ENCODE measurements at places on chromosomes 5 and 9.

DNA sequence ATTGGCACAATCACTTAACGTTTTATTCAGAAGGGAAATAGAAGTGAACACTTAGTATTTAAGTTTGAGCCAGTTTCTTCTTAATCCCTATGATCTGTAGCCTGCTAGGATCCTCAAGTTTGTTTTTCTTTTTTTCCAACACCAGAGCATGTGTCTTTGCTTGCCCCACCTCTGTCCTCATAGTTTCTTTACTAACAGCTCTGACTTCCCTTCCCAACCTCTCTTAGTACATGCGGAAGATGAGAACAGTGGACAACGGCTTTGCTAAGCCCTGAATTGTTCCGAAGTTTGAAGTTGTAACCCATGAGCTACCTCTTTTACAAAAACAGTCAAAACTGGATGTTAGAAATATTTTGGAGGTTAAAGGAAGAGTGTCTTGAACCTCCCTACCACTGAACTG lies 61.7 kb upstream of the TAF11L2 start:
- DNase-seq: no peak

GRCh38 chr5:133739181-133739780 lies 126.9 kb upstream of the FSTL4 start:
- DNase-seq: no peak

DNA sequence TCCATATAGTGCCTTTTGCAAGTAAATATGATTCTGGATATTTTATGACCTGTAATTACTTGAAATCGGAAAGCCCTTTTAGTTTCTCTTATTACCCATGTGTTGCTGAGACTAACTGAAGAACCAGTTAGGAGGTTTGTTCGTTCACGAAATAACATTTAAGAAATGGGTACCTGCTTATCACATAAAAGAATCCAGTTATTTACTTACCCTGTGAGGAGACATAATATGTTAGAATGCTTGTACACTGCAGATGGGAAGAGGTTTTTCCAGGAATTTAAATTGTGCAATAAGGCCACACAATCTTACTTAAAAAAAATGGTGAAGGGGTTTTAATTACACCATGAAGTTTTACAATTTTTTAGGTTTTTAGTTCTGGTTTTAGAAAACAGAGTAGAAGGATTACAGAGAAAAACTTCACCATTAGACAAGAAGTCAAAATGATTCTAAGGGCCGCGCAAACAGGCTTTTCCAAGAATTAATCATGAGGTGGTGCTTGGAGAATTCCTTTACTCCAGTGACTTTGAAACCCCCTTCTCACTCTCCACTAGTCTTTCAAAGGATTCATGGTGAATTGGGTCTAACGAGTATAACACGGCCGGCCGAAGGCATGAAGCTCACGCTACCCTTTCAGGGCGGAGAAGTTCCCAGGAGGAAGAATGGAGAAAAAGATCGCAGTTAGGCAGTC lies 1.1 kb upstream of the PTGER4 start:
- no peak for DNase-seq

- DNase-seq: no peak
Observed at GRCh38 chr9:69173497-69173890, 583 bp upstream of the TJP2 start.

GRCh38 chr9:104905931-104906330 lies 22.0 kb downstream of the ABCA1 start:
- no peak for DNase-seq

DNA sequence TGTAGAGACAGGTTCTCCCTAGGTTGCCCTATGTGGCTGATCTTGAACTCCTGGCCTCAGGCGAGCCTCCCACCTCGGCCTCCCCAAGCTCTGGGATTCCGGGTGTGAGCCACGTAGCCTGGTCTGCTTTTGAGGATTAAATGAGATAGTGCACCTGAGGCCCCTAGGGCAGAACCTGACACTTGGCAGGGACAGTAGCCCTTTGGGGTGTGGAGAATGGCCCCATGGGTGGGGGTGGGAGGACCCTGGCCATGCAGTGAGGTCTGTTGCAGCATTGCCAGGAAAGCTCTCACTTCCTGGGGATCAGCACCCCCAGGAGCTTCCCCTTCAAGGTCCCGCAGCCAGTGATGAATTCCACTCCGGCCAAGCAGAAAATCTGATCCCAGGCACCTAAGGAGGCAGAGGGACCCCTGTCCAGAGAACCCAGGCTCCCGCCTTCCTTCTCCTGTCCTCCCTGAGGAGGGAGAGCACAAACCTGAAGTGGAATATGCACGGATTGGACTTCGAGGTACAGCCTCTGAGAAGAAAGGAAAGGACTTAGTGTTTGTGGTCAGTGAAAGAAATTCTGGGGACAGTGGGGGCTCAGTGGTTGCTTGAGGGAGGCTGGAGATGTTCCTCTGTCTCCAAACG lies 73.9 kb upstream of the UNC5A start:
- DNase-seq: no peak

GRCh38 chr5:159814805-159815585 lies 101.3 kb upstream of the ADRA1B start:
- DNase-seq: no peak

GRCh38 chr5:117077142-117077541 lies 502.5 kb upstream of the SEMA6A start:
- DNase-seq: no peak

DNA sequence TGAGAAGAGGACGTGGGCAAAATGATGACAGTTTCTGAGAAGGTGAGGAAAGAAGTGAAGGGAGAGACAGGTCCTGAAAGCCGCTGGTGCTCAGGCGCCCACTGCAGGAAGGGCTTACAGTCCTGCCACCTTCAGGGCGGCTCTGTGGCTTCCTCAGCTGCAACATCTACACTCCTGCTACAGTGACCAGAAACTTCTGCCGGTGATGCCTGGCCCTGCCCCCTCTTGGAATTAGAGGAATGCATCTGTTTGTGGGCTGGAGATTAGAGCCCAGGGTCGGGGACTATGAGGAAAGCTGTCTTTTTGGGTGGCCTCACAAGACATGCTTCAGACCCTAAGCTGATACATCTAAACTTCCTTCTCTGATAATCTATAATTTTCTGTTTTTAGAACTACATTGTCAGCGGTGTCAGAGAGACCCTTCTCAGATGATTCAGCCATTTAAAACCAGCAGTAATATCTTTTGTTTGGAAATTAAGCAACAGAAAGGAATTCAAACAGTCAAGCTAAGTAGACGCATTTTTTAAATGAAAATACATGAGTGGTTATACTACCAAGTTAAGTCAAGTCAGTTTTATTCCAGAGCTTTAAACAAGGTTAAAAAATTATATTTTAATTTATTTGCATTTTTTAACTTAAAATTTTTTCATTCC lies 30.4 kb downstream of the PRDM6 start:
- DNase-seq: no peak

DNA sequence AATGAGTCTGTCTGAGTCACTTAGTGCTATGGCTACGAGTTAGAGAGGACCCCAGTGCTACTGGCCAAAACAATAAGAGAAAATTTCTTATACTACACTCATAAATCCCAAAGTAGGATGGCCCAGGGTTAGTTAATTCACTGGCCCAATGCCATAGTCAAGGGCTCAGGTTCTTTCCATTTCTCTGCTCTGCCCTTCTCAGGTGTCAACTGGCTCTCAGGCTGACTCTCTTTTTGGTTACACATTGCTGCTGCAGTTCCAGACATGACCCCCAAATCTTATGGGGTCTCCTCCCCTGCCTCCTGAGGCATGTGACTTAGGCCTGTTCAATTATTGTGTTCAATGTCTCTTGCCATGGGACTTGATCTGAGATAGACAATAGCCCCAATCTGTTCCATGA lies 70.4 kb downstream of the ARHGEF37 start:
- no peak for DNase-seq

- no peak for DNase-seq
Observed at GRCh38 chr9:108463932-108464606, 391.7 kb downstream of the ACTL7B start.

- no peak for DNase-seq
Observed at GRCh38 chr5:104951829-104952228, 1389.2 kb upstream of the NUDT12 start.

- DNase-seq: no peak
Observed at GRCh38 chr5:138649316-138649720, 74.1 kb upstream of the HSPA9 start.

- DNase-seq: no peak
Observed at GRCh38 chr9:69937360-69937759, 106.3 kb upstream of the MAMDC2 start.

GRCh38 chr5:39670391-39670790 lies 245.6 kb upstream of the DAB2 start:
- DNase-seq: no peak

DNA sequence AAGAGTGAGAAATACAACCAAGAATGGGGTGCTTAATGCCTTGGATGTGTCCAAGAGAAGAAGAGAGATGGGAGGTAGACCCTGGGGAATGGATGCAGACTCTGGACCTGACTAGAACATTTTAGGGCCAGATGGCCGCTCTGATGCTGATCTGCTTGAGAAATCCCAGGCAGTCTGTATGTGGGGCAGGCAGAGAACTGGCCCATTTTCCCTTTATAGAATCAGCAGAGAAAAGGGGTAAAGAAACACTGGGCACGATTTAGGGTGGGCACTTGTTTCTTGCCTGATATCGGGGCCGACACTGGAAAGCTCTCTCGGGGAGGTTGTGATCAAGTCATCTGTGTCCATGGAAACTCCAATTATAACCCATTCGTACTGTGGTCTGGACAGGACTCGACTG lies 118.5 kb upstream of the FSTL4 start:
- no peak for DNase-seq

GRCh38 chr5:142295960-142296860 lies 28.6 kb downstream of the SPRY4 start:
- DNase-seq: no peak

GRCh38 chr9:33466565-33467495 lies 6.9 kb downstream of the NOL6 start:
- DNase-seq: no peak

DNA sequence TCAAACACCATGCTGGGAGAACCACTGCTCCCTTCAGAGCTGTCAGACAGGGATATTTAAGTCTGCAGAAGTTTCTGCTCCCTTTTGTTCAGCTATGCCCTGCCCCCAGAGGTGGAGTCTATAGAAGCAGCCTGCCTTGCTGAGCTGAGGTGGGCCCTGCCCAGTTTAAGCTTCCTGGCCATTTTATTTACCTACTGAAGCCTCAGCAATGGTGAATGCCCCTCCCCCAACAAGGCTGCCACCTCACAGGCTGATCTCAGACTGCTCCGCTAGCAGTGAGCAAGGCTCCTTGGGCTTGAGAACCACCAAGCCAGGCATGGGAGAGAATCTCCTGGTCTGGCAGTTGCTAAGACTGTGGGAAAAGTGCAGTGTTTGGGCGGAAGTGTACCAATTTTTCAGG lies 205.5 kb upstream of the PTGER4 start:
- DNase-seq: no peak

GRCh38 chr5:124605541-124605940 lies 140.9 kb downstream of the ZNF608 start:
- DNase-seq: no peak

DNA sequence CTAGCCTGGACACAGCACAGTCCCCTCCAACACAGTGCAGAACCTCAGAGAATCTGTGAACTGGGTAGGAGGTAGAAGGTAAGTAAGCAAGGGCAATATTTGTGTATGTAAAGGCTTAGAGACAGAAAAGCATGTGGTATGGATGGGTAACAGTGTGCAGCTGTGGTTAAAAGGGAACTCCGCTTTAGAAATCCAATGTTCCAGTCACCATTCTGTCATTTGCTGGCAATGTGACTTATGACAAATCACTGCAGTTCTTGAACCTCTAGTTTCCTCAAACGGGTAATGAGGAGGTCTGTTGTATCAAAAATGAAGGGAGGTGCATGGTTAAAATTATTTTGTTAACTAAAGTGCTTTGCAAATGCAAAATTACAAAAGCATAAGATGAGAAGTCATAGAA lies 125.5 kb upstream of the IFNE start:
- DNase-seq: no peak

DNA sequence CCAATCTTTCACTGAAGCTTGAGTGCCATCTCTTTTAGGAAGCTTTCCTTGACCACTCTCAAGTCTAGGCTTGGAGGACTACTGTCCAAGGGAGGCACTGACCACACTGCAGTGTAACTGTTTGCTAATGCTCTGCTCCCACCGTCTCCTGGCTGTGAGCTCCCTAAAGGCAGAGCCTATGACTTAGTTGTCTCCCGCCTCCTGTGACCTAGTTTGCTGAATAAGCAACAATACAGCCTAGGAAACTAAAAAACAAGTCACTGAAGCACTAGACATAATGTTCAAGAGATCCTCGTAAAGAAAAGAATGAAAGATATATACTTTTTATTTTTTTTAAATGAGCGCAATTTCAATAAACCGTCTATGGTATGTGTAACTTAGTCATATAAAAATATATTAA lies 31.4 kb downstream of the LIX1 start:
- DNase-seq: no peak

DNA sequence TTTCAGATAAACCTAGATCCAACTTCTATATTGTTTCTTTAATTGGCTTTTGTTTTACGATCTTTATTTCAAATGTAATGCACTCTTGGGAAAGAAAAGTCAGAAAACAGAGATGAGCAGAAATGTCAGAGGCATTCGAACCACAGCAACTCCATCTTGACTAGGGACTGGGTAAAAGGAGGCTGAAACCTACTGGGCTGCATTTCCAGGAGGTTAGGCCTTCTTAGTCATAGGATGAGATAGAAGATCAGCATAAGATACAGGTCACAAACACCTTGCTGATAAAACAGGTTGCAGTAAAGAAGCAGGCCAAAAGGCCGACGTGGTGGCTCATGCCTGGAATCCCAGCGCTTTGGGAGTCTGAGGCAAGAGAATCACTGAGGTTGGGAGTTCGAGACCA lies 30.5 kb upstream of the DAPK1 start:
- no peak for DNase-seq

GRCh38 chr9:116859763-116860162 lies 172.7 kb downstream of the TRIM32 start:
- DNase-seq: no peak

DNA sequence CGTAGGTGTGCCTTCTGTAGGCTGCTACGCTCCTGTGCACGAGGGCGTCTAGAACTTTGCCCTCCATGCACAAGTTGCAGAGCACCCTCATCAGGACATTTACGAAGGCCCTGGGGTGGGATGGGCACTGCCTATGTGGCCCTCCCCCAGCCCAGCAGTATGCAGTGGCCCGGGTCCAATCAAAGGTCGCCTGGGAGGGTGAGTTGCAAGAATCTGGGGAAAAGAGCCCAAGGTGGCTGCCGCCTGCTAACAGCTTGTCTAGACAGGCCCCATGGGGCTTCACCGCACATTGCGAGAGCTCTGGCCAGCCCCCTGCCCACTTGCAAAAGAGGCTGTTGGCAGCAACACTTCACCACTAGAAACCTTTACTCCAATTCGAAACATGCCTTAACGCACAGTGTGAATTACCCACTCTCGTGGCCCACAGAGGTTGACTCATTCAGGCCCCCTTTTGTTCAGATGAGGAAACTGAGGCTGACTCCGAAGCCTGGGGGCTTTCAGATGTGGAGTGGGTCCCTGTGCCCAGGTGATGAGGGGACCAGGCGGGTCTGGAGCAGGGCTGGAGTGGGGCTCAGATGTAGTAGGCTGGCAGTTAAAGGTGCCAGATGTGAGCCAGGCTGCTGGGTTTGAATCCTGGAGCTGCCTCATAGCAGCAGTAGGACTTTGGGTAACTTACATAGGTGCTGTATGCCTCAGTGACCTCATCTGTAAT lies 31.8 kb upstream of the IL17B start:
- no peak for DNase-seq

- DNase-seq: no peak
Observed at GRCh38 chr9:687994-688393, 153.5 kb upstream of the DMRT1 start.
